ENCODE measurements at places on chromosomes 16 and 17.

DNA sequence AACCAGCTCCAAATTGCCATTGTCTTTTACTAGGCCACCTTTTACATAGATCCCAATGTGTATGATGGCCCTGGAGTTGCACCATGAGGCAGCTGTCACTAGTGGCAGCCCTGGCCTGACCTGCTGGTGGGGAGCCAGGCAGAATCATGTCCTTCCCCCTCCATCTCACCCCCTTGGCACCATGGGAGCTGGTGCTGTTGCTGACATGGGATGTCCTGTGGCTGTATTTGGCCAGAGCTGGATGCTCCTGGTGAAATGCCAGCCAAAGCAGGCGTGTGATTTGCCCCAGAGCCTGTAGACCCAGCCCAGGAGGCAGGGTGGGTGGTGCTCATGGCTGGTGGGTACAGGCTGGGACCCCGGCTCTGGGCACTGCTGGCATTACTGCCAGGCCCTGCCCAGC lies 18.6 kb downstream of the SLC12A3 start:
- no peak for DNase-seq

- no peak for DNase-seq
These were observed 8.5 kb upstream of the NPIPB2 start for GRCh38 chr16:11950388-11950787.

- no peak for DNase-seq
These were observed 13.9 kb downstream of the ITGAM start for GRCh38 chr16:31273676-31274075.

- no peak for DNase-seq
These were observed 44.6 kb downstream of the WSB1 start for GRCh38 chr17:27338536-27338985.

GRCh38 chr17:75001915-75002843 lies 10.3 kb upstream of the MRPL58 start:
- DNase-seq, result no peak

- no peak for DNase-seq
These were observed 36.9 kb downstream of the SOCS3 start for GRCh38 chr17:78322858-78323455.

GRCh38 chr16:50946606-50947005 lies 204.5 kb downstream of the SALL1 start:
- no peak for DNase-seq

GRCh38 chr17:74123350-74123749 lies 80.1 kb upstream of the RPL38 start:
- no peak for DNase-seq

GRCh38 chr17:49516180-49516579 lies 21.1 kb downstream of the NGFR start:
- no peak for DNase-seq

DNA sequence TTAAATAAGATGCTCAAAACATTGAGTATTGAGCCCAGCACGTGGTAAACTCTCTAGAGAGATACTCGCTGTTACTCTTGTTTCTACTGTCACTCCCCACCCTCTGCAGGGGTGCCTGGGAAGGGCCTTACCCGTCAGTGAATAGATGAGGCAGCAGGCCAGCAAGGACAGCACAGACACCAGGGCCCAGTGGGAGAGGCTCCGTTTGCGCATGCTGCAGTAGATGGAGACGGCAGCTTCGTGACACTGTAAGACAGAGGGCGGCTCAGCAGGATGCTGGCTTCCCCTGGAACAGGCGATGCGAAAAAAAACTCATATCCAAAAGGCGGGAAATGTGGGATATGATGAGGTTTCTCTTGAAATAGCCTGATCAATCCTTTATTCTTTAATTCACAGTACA lies 20.0 kb downstream of the SLC38A8 start:
- DNase-seq, result no peak

DNA sequence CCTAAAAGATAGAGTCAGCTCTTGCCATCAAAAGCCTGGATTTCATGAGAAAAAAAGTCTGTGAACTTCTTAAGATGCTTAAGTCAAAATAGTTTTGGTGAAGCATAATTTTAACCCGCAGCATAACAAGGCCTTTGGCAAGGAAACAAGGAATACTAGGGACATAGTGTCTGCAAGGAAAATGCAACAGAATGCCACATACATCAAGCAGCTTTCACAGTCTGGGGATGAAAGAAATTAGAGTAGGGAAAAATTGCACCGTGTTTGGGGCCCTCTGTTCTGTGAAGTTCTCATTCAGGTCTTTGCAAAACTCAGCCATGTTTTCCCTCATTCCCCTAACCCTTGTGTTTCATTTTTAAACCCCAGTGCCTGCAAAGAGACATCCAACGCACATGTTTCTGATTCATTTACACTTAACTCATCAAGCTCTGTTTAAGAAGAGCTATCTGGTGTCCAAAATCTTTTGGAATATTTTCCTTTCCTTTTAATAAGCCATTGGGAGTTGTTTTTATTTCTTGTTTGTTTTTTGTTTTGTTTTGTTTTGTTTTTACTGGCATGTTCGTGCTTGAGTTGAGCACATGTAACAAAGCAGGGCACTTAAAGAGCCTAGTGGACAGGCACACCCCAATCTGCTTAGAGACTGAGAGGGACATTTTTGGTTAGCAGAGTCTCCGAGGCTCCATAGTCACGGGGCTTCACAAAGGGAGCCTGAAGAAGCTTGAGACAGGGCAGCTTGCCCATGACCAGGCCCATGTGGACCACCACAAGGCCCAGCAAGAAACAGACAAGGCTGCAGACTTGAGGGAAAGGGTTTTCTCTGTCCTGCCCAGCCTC lies 116.5 kb downstream of the ANKFN1 start:
- no peak for DNase-seq

GRCh38 chr17:70292366-70292765 lies 123.0 kb downstream of the KCNJ2 start:
- no peak for DNase-seq

GRCh38 chr16:56242740-56243139 lies 51.5 kb downstream of the GNAO1 start:
- DNase-seq, result no peak

GRCh38 chr16:75260851-75261589 lies 9.6 kb upstream of the BCAR1 start:
- DNase-seq, result no peak

- DNase-seq, result peak; percentile 40
These were observed 28.0 kb downstream of the ZCCHC14 start for GRCh38 chr16:87464691-87465300.

DNA sequence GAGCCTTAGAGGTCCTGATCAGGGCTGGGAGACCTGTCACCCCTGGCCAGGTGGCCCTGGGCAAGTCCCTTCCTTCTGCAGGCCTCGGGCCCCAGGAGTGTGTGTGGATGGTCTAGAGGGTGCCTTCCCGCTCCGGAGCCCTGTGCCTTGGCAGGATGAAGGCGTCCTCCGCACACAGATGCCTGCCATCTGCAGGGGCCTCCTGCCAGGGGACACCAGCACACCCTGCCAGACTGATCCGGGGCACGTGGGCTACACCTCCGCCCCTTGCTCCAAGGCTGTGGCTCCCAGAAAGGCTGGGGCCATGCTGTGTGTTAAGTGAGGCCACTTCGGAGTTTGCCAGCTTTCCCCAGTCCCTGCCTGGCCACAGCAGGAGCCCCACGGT lies 30.7 kb downstream of the NPTX1 start:
- no peak for DNase-seq

DNA sequence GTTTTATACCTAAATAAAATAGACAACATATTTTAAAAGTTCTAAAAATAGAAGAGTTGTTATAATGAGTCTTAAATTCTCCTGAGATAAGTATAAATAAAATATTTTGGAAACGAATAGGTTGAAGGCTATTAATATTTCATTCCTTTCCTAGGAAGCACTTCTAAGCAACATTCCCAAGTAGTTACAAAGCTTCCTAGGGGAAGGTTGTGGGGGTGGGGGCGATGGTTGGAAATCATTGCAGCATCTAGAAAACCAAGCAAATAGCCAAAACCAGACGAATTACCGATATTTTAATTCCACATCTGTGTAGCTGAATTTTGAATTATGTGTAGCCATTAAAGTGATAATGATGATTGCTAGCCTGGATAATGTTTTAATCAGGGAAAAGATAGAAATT lies 26.9 kb downstream of the PTRH2 start:
- DNase-seq, result no peak

- DNase-seq, result peak; percentile 64
These were observed 115.8 kb downstream of the NPIPB11 start for GRCh38 chr16:29290631-29291247.

GRCh38 chr16:81837312-81837751 lies 58.2 kb downstream of the PLCG2 start:
- DNase-seq, result no peak

DNA sequence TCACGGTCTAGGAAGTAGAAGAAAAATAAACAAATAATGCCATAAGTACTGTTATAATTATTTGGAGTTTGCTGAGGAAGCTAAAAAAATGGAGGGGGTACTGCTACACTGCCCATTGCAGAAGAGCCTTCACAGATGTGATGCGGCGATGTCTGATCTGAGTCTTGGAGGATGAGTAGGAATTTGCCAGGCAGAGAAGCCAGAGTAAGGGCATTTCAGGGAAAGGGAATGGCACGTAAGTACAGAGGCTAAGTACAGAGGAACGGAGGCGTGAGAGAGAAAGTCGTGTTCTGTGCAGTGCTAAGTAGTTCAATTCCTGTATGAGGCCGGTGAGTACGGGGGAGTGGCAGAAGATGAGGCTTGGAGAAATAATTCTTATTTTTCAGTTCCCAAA lies 741 bp upstream of the GRB2 start:
- no peak for DNase-seq

- DNase-seq, result no peak
These were observed 30.0 kb upstream of the SLC5A10 start for GRCh38 chr17:18921912-18922451.

DNA sequence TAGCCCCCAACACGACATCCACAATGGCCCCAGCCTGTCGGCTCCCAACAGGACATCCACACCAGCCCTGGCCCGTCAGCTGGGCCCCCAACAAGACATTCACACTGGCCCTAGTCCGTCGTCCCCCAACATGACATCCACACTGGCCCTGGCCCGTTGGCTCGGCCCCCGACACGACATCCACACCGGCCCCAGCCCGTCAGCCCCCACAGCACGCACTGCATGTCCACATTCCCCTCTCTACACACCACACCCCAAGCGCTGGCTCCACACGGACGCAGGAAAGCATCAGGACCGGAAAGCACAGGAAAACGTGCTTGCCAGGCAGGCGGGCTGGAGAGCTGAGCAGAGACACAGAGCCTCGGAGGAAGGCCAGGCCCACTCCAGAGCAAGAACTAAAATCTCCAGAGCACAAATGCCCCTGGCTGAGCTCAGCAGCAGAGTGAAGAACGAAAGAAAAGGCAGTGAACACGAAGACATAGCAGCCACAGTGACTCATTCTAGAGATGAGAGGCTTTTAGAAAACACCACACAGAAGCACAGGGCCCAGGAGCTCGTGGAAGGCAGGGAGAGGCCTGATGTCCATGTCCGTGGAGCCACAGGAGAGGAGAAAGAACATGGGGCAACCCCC lies 50.6 kb downstream of the LMF1 start:
- no peak for DNase-seq

DNA sequence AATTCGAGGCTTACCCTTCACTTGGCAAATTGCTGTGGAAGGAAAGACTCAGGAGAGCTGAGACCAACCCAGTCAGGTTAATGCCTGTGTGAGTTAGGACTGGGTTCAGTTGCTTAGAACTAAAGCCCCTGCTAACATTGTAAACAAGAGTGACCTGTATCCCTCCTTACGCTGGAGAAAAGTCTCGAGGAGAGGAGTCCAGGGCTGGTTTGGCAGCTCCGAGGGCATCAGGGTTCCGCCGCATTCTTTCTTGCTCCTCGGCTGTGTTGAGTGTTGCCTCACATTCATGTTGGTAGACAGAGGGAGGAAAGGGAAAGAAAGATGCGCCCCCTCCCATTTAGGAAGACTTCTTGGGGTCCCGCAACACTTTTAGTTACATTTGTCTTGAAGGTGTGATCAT lies 18.5 kb downstream of the VPS35L start:
- no peak for DNase-seq

- DNase-seq, result no peak
These were observed at the start of gene ASGR2 for GRCh38 chr17:7114241-7114874. ASGR2 (minus strand) TSS chr17:7114822; CDS start chr17:7114240, 582 bp downstream.

- DNase-seq, result no peak
These were observed 77.2 kb upstream of the TBX2 start for GRCh38 chr17:61322325-61323002.

GRCh38 chr16:63655846-63656245 lies 1466.0 kb downstream of the CDH11 start:
- DNase-seq, result no peak

- no peak for DNase-seq
These were observed 52.1 kb upstream of the TNRC6C start for GRCh38 chr17:77906377-77906871.

GRCh38 chr17:66612993-66613392 lies 221.9 kb upstream of the CACNG5 start:
- no peak for DNase-seq

- DNase-seq, result no peak
These were observed 40.9 kb downstream of the FBXL20 start for GRCh38 chr17:39360537-39360936.

DNA sequence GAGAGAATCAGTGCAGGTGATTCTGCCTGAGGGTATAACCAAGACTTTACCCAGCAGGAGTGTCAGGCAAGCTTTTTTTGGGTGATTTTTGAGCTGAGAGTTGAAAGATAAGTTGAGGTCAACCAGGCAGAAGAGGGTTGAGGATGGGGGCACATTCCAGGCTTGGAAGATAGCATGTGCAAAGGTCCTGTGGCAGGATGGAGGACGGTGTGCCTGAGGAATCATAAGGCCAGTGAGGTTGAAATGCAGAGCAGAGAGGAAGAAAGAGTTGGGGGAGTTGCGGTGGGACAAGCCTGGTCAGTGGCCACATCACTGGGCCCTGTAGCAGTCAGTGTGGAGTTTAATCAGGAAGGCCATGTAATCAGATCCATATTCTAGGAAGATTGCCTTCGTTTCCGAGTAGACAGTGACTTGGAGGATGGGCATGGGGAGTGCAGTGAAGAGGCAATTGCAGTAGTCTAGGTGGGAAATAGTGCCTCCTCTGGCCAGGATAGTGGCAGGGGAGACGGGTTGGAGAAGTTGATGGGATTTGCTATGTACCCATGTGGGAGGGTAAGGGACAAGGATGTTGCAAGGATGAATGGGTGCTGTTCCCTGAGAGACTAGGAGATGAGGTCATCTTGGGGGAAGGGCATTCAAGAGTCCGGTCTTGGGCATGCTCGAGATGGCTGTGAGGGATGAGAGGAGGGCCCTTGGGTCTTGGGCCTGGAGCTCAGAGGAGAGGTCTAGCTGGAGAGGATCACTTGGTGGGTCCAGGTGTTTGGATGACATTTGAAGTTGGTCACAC lies 3.9 kb downstream of the PLEKHG4 start:
- no peak for DNase-seq
